ENCODE measurements at places on chromosomes 1 and 21.

GRCh38 chr1:164645921-164646320 lies 86.9 kb downstream of the PBX1 start:
- DNase-seq, result no peak

- DNase-seq, result no peak
These were observed 152.8 kb upstream of the ZRANB2 start for GRCh38 chr1:71233645-71234044.

DNA sequence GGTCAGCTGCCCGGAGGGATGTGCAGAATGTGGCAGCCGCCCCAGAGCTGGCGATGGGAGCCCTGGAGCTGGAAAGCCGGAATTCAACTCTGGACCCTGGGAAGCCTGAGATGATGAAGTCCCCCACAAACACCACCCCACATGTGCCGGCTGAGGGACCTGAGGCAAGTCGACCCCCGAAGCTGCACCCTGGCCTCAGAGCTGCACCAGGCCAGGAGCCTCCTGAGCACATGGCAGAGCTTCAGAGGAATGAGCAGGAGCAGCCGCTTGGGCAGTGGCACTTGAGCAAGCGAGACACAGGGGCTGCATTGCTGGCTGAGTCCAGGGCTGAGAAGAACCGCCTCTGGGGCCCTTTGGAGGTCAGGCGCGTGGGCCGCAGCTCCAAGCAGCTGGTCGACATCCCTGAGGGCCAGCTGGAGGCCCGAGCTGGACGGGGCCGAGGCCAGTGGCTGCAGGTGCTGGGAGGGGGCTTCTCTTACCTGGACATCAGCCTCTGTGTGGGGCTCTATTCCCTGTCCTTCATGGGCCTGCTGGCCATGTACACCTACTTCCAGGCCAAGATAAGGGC lies 33.5 kb upstream of the LHX4 start:
- no peak for DNase-seq

DNA sequence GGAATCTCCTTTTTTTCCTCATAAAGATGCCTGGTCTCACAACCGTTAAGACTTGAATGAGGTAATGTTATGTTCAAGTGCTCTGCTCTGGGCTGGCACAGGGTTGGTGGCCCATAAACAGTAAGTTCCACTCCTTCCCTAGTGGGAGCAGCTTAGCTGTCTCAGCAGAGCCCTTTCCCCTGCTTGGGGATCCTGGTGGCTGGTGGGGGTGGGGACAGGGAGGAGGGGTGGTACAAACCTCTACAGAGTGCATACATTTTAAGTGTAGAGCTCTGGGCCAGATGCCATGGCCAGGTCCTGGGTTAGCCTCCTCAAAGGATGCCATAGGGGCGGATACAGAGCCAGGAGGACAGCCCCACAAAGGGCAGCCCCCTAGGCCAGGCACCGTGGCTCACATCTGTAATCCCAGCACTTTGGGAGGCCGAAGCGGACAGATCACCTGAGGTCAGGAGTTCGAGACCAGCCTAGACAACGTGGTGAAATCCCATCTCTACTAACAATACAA lies 20.7 kb upstream of the PADI1 start:
- no peak for DNase-seq

- DNase-seq, result no peak
These were observed 44.3 kb downstream of the CD34 start for GRCh38 chr1:207866471-207867135.

DNA sequence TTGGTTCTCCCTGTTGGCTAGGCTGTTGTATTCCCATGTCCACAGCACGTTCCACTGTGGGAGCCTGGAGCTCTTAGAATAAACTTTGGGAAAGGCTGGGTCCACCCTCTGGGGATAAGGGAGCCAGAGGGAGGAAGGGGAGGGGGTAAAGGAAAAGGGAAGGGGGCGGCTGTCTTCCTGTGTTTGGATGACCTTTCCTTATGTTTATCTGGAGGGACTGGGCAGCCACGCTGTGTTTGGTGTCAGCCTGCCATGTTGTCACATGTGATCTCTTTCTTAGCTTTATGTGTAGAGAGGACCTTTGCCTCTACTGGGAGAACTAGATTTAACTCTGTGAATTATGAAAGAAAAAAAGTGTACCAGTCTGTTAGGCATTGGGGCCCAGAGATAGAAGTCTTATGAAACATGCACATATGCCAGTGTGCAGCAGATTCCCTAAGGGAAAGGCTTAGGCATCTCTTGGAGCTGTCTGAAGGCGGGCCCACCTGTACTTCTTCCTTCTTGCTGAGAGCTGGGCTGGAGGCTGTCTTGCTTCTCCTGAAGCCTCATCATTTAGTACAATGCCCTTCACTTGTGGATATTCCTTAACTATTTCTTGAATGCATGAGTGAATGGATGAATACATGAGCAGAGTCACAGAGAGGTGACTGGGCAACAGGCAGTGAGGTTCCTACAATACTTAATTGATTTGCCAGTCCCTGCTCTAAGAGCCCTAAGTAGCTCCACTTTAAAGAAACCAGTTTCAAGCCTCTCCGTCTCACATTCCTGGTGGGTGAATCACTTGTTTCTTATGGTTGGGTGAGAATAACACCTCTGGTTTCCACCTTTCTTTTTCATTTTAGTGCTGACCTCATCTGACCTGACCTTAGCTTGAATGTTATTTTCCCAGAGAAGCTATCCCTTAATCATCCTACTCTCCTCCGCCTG lies 62.5 kb upstream of the ARHGAP29 start:
- DNase-seq, result no peak

- no peak for DNase-seq
These were observed 39.6 kb upstream of the PBX1 start for GRCh38 chr1:164519426-164519825.

GRCh38 chr1:4213366-4213973 lies 313.4 kb upstream of the C1orf174 start:
- no peak for DNase-seq

DNA sequence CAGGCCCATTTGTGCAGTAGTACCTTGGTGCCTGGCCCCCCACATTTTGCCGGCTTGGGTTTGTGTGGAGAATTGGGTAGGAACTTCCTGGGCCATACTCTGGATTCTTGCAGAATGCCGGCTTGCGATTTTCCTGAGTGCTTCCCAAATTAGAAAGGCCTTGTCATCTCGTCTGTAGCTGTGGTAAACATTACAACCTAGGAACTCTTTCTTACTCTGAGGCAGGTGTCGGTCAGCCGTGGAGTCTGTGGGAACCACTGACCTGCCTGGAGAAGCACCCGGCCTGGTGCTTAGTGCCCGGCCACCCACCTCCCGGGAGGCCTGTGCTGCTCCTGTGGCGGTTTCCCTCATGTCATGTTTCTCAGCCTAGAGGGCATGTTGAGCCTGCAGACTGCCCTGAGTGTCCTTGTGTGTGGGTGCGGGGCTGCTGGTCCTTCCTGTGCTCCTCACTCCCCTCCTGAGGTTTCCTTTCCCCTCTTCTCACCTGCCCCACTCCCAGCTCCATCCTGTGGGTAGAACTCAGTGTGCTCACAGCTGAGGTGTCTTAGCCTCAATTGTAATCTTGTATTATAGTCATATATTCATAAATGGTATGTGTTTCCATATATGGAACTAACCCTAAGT lies 64.7 kb downstream of the S100B start:
- DNase-seq, result no peak

DNA sequence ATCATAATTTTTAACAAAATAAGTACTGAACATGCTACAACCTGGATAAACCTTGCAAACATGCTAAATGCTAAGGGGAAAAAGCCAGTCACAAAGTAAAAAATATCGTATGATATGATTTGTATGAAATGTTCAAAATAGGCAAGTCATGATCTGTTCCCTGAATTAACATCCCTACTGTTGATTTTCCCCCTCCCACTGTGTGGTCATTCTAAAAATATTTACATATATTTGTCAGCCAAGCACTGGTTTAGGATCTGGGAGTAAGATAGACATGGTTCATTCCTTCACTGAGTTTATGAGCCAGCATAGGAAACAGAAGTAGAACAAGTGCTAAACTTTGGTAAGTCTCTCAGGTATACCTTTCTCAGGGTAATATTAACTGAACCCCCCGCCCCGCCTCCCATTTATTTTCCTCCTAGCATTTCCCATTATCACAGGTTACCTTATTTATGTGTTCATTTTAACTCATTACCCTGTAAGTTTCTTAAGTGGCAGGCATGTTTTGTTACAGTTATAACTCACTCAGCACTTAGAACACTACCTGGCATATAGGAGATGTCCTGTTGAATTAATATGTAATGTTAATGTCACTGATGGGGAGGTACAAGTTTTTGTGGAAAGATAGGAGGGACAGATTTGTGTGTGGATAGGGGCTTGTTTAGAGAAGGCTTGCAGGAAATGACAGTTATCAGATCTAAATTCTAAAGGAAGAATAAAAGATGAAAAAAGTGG lies 12.3 kb downstream of the UQCRH start:
- no peak for DNase-seq

GRCh38 chr21:46585191-46585953 lies 19.5 kb downstream of the S100B start:
- DNase-seq, result no peak

GRCh38 chr1:228869312-228869824 lies 134.1 kb downstream of the RHOU start:
- DNase-seq, result no peak

DNA sequence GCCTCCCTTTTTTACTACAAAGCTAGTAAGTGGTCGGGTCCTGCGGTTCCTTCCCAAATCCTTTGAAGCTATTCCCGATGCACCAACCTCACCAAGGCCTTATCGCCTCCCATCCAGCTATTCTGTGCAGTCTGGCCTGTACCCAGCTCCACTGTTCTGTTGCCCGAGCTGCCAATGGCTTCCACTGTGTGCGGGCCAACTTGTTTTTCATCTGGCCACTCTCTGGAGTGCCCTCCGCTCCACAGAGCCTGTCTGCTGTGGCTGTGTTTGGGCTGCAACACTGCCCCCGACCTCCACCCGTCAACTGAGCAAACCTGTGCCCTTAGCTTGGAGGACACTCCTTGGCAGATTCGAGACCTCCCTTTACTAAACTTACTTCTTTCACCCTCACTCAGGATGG lies 125.0 kb downstream of the KIAA0319L start:
- DNase-seq, result no peak

- DNase-seq, result no peak
These were observed 138.7 kb downstream of the DISP1 start for GRCh38 chr1:222953585-222953984.

- DNase-seq, result no peak
These were observed 91.2 kb upstream of the KCNJ15 start for GRCh38 chr21:38165466-38166172.

DNA sequence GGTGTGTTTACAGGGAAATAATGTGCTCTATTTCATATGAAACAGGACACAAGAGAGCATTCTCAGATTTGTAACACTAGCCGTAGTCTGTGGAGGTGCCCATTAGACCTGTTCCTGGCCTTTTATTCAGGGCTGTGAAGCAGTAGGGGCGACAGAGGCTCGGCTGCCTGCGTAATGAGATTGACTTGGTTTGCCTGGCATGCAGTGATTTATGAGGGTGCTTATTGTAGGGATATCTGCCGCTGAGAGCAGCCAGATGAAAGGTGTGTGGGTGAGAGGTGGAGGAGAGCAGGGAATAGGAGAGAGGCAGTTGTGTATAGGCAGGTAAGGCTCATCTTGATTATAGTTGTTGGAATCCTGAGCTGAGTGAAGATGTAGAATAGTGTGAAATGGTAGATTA lies 51.3 kb downstream of the DNAJC6 start:
- no peak for DNase-seq

- no peak for DNase-seq
These were observed 583.2 kb upstream of the B3GALT2 start for GRCh38 chr1:193769651-193770050.

- DNase-seq, result no peak
These were observed at the start of gene KCNK1 for GRCh38 chr1:233613252-233614172. TSS of gene KCNK1 (plus strand) at chr1:233614106. CDS start at chr1:233614172, 66 bp downstream.

GRCh38 chr1:162186406-162186805 lies 116.9 kb downstream of the NOS1AP start:
- no peak for DNase-seq

DNA sequence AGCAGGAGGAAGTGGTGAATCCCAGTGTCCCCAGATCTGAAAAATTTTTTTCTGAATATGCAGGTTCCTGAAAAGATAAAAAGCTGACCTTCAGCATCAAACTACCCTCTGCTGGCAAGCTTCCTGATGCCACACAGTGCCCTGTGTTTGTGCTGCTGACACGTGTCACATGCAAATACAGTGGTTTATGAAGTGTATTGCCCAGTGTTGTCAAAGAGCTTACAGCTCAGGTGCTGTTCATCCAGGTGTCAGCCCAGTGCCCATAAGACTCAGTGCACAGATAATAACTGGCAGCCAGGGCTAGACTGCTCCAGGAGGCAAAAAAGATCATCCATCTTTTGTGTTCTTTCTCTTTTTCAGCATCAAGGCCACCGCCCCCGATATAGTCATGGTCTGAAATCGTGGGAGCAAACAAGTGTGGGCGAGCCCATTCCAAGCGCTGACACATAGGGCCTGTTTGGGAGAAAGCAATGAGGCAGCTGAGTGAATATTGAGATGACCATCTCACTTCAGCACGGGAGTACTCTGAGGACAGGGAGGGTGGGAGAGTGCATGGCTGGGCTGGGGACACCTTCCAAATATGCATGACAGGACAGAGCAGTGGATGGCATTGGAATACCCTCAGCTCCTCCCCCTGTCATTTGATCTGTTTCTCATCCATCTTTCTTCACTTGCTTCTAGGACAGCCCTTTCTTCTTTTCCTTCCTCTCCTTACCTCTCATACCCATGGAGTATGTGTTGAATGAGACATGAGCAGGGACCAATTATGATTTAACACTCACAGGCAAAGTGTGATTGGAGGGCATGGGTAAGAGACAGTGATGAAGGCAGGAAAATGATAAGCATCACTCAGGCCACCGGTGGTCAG lies 6.4 kb upstream of the KCNK1 start:
- no peak for DNase-seq

GRCh38 chr1:173122344-173122935 lies 71.7 kb upstream of the TNFSF18 start:
- DNase-seq, result no peak

DNA sequence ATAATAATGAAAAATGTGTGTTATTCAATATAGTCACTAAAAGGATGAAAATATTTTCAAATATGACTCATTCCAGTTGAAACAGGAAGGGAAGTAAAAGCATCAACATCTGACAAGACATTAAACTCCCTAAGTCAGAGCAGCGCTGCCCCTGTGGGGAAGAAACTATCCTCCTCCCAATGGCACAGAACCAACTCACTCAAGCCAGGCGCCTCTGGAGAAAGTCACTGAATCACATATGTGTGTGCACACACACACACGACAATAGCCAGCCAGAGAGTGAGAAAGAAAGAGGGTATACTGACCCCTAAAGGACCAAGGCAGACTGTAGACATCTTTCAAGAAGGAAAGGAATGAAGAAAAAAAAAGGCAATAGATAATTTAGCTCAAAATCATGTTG lies 126.9 kb downstream of the SETD4 start:
- no peak for DNase-seq

- no peak for DNase-seq
These were observed 8.2 kb downstream of the PLA2G5 start for GRCh38 chr1:20078171-20078651.
